ENCODE measurements at places on chromosomes 7 and 10.

- DNase-seq = no peak
Observed at GRCh38 chr10:77889277-77889903, 37.2 kb downstream of the DLG5 start.

GRCh38 chr7:149838224-149838991 lies at the start of gene ZNF862:
Gene ZNF862, plus strand, starts transcription at chr7:149838375. Its CDS starts 237 bp downstream, at chr7:149838612.
- DNase-seq = peak; percentile 95

DNA sequence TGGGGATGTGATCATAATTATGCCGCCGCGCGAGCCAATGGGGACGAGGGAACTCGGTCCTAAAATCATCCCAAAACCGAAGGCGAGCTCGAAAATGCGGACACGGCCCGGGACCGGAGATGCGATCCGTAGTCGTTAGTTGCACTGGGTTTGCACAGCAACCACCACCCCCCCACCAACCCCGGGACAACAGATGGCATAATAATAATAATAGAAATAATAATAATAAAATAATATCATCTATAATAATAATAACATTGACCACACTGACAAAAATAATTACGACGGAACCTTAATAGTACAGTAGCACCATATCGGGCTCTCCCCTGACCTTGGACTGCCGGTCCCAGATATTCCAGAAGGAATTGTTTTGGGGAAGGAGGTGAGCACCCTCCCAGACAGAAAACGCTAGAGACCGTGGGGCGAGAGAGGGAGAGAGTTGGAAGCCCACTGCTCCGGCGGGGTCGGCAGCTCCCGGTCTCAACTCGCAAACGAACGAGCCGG lies 1.1 kb upstream of the EMX2 start:
- no peak for DNase-seq

GRCh38 chr10:63497321-63497720 lies 23.9 kb upstream of the REEP3 start:
- no peak for DNase-seq

- DNase-seq = no peak
Observed at GRCh38 chr10:96791902-96792301, 40.2 kb upstream of the LCOR start.

DNA sequence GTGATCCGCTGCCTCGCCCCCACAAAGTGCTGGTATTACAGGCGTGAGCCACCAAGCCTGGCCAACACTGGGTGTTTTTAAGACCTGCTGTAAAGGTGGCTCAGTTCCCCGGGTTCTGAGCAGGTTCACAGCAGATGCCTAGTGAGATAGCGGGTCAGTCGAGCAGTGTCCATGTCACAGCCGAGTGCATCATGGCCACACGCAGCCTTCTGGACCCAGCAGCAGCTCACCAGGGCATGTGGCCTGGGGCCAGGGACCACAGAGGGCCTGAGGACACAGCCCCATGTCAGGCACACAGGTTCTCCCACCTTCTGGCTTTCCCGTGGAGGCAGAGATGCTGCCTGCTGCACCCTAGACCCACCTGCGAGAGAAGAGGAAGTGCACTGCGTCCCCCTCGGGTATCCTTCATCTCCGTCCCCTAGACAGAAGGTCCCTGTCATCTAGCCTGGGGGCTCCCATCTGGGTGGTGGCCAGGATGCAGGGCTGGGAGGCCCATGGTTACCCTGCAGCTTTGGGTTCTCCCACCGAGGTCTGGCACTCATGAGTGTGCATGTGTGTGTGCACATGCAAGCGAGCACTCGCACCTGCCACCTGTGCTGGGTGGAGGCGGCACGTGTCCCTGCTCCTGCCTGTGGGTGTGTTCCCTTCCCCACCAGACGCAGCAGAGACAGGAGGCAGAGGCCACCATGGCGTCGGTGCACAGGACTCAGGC lies 98.6 kb downstream of the NKX6-2 start:
- DNase-seq = no peak

GRCh38 chr10:109103278-109103677 lies 820.0 kb downstream of the XPNPEP1 start:
- no peak for DNase-seq

GRCh38 chr7:56007167-56007652 lies 42.8 kb downstream of the NIPSNAP2 start:
- no peak for DNase-seq

GRCh38 chr7:95262875-95263274 lies 61.5 kb downstream of the PON1 start:
- no peak for DNase-seq
